Left lobe of liver (tissue), 2 donors: ENCODE measurements at places on chromosomes 6 and 20.

DNA sequence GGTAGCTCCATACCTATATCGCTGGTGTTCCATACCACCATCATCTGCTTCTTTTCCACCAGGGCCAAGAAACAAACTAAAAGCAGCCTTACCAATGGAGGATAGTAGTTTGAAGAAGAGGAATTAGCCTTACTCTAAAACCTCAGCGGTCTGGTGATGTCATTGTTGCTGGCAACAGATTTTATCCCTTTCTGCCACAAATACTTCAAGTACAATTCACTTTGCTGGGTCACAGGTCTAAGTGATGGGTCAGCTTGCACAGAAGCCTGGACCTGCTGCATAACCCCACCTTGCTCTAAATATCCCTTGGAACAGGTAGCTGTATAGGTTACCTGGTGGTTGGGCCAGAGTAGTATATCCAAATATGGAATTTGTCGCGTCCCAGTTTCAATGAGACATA lies 53.2 kb upstream of the THEMIS start:
- no peak for DNase-seq

DNA sequence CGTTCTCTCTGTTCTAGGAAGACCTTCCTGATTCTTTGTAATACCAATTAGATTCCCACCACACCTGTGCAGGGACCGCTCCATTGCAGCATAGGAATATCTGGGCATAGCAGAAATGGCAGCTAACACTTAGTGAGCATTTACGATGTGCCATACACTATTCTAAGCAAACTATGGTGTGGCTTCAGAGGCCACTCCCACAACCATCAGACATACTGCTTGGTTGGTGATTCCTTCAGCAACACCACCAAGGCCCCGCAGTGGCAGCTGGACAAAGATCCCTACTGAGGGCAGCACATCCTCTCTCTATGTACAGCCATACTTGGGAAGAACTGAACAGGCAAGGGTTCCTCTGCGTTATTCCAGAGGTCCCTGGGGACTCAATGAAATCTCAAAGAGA lies 6.2 kb downstream of the KCNK5 start:
- no peak for DNase-seq

DNA sequence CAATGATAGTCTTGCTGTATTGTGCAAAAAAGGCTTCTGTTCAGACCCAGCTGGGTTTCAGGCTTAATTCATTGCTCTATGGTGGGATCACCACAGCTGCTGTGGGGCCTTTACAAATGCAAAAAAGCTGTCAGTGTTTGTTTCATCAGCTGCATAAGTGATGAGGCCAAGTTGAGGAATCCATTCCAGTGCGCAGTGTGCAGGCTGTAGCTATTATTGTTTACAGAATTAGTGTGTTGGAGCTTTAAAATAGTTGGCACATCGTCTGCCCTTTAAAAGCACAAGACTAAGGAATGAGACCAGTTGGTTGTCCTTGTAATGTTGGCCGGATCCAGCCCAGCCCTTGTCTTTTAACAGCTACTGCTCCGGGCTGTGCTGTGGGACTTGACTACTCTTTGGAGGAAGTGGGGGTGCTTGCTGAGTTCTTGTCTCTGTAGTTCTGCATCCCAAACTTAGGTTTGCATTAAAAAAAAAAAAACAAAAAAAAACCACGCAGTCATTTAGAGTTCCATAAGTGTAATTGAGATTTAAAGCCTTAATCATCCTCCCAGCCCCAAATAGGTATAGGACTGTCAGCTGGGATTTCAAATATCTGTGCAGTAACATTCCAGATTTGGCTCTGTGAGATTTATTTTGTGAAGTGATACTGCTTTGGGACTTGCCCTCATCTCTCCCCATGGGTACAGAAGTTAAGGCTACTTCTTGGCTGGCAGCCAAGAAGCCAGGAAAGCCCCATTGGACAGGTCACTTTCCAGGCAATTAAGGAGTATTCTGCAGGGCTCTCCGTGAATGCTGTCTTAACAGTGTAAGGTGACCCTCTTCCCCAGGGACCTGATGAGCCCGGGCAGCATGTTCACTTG lies 19.3 kb downstream of the JARID2 start:
- DNase-seq: no peak

GRCh38 chr20:5529331-5530148 lies 212.8 kb upstream of the PROKR2 start:
- DNase-seq: peak; percentile 74

DNA sequence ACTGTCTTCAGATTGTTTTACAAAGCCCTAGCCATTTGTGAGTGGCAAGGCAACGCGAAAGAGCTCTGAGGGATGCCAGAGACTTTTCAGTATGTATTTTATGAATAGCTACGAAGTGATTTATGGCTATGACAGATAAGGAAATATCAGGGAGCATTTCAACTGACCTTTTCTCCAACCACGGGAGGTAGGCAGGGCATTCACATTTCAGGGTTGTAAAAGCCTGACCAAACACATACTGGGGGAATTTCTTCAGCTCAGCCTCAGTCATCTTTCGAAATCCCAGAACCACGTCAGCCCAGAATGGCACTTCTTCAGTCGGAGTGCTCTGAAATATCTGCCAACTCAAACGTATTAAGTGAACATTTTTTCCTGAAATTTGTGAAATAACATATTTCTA lies 10.8 kb downstream of the DDO start:
- DNase-seq: no peak

- DNase-seq: no peak
These were observed 62.6 kb downstream of the IGF2R start for GRCh38 chr6:160031442-160031841.

DNA sequence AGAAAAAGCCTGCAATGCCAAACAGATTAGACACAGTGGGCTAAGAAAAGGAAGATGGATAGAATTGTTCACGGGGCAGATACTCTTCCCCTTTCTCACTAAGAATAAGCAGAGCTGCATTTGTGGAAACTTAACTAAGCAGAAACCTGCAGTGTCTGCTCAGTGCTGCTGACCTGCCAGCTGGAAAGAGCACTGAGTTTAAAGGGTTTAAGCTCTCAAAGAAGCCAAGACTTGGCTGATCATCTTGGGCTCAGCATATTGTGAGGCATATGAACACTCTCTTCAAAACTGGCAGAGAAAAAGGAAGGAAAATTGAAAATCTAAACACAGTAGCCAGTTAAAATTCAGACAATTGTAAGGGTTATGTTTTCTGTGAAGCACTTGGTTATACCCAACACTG lies 711.1 kb upstream of the EPHA7 start:
- no peak for DNase-seq

DNA sequence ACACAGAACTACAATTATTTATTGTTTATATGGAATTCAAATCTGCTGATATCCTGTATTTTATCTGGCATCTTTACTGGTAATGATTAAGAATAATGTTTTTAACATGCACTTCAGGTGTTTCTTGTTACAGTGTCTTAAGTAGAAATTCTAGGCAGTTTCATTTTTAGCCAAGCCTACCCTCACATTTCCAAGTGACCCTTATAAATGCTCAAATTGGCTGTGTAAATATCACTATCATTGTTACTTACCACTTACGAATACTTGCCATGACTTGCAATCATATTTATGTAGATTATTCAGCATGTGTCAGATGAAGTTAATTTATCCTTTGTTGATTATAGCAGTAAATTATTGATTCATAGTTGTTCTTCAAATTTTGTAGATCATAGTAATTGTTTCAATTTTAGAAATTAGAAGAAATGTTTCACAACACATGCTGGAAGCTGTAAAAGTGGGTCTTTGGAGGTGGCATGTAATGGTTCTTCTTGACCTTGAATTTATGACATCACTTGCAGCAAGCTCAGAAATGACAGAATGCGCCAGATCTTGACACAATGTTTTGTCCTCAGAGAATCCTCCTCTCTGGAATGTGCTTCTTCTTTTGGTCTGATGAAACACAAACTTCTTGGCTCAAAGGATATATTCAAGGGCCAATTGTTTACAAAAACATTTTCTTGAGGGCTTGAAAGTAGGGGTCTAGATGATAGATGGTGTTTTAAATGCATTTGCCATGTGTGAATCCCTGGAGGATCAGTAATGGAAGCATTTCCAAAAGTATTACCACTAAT lies 471.8 kb downstream of the COL12A1 start:
- no peak for DNase-seq

DNA sequence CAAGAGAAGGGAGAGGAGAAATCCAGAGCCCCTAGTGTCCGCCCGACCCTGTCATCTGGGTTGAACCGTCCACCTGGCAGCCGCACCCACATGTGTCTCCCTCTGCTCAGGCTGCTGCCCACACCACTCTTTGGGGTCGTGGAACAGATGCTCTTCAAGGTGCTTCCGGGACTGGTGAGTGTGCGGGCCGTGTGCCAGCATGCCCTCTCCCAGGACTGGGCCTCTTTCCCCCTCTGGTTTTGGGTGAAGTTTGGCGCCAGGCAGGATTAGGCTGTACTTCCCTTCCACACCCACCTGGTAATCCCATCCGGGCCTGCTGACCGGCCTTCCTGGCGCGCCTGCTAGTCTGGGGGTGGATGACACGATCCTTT lies 7.9 kb downstream of the BPIFB3 start:
- DNase-seq: no peak

GRCh38 chr6:112522587-112522986 lies 175.5 kb downstream of the RFPL4B start:
- DNase-seq: no peak

GRCh38 chr6:146111881-146112450 lies 83.1 kb downstream of the GRM1 start:
- DNase-seq: no peak

DNA sequence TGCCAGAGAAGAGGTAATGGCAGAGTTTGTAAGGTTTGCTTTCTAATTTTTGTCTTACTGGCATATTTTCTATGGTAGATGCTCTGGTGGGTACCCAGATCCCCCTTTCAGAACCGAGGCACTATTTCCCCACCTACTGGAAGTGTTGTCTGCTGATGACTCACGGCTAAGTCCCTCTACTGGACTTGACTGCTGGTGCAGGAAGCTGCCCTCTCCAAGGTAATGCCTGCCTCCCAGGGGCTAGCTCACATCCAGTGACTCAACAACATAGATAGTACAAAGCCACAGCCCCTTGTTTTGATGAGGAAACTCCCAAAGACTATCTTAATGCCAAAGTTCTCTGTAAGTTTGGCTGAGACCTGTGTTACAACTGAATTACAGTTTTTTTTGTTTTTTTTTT lies 285.4 kb upstream of the FLRT3 start:
- DNase-seq: no peak

- DNase-seq: peak; percentile 70
These were observed 6.6 kb upstream of the GUCA1A start for GRCh38 chr6:42166444-42167141.

DNA sequence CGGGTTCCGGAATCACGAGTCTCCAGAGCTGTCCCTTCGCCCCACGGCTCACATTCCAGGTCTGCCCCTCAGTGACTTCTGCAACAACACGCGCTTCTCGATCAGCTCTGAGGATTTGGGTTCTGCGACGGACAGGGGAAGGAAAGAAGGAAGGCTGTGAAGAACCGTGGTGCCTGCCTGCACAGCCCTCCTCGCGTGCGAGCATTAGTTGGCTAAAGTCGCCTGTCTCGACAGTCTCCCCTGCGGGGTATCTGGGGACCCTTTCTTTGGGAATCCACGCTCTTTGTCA lies 23.1 kb downstream of the VPS52 start:
- DNase-seq: no peak

DNA sequence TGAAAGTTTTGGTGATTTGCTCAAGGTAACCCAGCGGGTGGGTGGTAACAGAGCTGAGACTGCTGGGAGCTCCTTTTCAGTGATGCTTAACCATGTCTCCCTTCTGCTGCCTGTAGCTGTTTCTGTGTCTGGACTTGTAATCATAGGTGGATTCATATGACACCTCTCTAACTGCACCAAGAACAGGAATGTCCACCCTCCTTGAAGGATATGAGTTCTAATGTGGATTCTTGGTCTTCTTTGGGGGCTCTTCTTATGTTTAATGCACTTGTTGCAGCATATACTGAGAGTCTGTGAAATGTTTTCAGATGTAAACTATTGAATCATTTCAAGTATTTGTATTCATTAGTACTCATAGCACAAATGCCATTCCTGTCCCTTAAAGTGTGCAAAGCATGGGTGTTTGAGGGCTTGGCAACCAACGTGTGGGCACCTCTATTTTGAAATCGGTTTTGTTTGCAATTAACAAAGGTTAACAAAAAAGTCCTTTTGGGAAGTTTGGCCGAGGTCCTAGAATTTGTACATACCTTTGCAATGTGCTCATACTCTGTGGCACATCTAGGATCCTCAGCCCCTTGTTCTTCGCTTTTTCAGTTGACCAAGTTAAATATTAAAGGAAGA lies 138.0 kb downstream of the SOX4 start:
- peak; percentile 47 for DNase-seq
